Small intestine (tissue), 16 donors: ENCODE measurements at places on chromosomes 6 and 20. TPM values are rescaled to one million over a fixed set of nuclear protein-coding genes. Genes with fewer than 3 reads are reported as not detected.

The POU3F2 gene
- polyA plus RNA-seq, result 0.03 TPM

The CLPSL2 gene
- polyA plus RNA-seq, result not detected

The WFDC5 gene
- not detected for polyA plus RNA-seq

DNA sequence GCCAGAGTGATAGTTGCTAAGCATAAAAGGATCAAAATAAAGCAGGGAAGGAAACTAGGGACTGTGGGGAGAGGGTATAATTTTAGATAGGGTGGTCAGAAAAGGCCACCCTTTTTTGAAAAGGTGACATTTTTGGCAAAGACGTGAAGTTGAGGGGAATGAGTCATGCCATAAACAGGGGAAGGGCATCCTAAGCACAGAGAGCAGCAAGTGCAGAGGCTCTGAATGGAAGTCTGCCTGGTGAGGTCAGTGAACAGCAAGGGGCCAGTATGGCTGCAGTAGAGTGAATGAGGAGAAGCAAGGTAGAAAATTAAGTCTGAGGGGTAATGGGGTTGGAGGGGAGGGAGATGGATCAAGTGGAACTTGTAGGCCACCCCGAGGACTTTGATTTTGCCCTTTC lies 2.4 kb downstream of the KLC4 start:
- peak overlapping the region; percentile 92 for H3K4me3 ChIP-seq
- peak overlapping the region; percentile 96 for H3K27ac ChIP-seq
- H3K27me3 ChIP-seq, result no peaks in the 10 kb centered on the region
- peaks cover 15% of the 10 kb centered on the region for H3K36me3 ChIP-seq
- peak; percentile 14 for DNase-seq

DNA sequence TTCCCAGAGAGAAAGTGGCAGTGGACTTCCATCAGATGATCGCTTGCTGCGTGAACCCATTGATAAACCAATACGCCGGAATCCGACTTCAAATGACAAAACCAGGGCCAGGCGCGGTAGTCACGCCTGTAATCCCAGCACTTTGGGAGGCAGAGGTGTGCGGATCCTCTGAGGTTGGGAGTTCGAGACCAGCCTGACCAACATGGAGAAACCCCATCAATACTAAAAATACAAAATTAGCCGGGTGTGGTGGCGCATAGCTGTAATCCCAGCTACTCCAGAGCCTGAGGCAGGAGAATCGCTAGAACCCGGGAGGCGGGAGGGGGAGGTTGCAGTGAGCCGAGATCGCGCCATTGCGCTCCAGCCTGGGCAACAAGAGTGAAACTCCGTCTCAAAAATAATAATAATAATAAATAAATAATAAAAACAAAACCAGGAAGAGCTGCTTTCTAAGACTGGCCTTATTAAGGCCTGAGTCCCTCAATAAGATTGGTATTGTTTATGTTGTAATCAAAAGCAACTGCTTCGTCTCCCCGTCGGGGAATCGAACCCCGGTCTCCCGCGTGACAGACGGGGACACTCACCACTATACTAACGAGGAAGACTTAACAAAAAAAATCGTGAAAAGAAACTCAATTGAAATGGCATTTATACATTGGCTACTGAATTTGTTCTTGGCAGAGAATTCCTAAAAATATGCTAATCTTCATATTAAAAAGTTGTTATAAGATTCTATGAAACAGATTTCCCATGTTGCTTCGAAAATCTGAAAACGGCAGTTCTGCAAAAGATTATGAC lies 110.2 kb upstream of the ZNF184 start:
- peak; percentile 29 for DNase-seq
- H3K4me1 ChIP-seq, result no peaks in the 10 kb centered on the region
- peaks cover 14% of the 10 kb centered on the region for H3K27me3 ChIP-seq
- H3K27ac ChIP-seq, result no peak overlapping the region
- H3K4me3 ChIP-seq, result no peak overlapping the region

- no peak overlapping the region for H3K27ac ChIP-seq
- DNase-seq, result no peak
- H3K36me3 ChIP-seq, result no peaks in the 10 kb centered on the region
- H3K27me3 ChIP-seq, result no peaks in the 10 kb centered on the region
- no peak overlapping the region for H3K4me3 ChIP-seq
Observed at GRCh38 chr6:139764498-139764986, 390.1 kb upstream of the CITED2 start.

GRCh38 chr20:62815066-62815991 lies 1.5 kb upstream of the COL9A3 start:
- H3K27me3 ChIP-seq, result peaks cover 8% of the 10 kb centered on the region
- DNase-seq, result peak; percentile 47
- peaks cover 16% of the 10 kb centered on the region for H3K36me3 ChIP-seq

GRCh38 chr6:53979468-53980067 lies 131.7 kb upstream of the MLIP start:
- no peak overlapping the region for H3K27ac ChIP-seq
- H3K27me3 ChIP-seq, result no peaks in the 10 kb centered on the region
- H3K4me1 ChIP-seq, result no peaks in the 10 kb centered on the region
- H3K4me3 ChIP-seq, result no peak overlapping the region
- no peaks in the 10 kb centered on the region for H3K36me3 ChIP-seq
- DNase-seq, result peak; percentile 35

GRCh38 chr6:4352731-4353130 lies 217.4 kb upstream of the ECI2 start:
- H3K36me3 ChIP-seq, result no peaks in the 10 kb centered on the region
- no peaks in the 10 kb centered on the region for H3K27me3 ChIP-seq

GRCh38 chr6:170034294-170034693 lies 256.6 kb downstream of the DLL1 start:
- H3K27me3 ChIP-seq, result no peaks in the 10 kb centered on the region
- H3K4me1 ChIP-seq, result no peaks in the 10 kb centered on the region
- DNase-seq, result no peak
- H3K27ac ChIP-seq, result no peak overlapping the region
- H3K4me3 ChIP-seq, result no peak overlapping the region

DNA sequence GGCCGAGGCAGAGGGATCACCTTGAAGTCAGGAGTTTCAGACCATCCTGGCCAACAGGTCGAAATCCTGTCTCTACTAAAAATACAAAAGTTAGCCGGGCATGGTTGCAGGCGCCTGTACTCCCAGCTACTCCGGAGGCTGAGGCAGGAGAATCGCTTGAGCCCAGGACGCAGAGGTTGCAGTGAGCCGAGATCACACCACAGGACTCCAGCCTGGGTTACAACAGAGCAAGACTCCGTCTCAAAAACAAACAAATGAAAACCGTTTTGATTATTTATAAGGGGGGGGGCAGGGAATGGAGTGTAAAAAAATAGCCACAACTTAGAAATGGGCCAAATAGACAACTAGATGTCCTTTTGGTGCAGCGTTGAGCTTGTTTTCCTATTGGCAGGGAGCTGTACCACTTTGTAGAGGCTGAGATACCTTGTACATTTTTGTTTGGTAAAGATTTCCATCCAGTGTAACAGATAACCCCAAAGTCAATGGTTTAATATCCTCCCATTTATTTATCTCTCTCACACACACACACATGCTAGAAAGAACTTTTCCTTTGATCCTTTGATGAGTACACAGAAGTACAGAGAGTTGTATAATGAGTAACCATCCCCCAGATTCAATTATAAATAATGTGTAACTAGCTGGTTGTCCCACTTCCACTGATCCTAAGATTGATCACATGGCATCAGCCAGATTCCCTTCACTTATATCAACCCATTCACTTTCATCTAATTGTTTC lies 477.5 kb downstream of the PRKN start:
- no peak overlapping the region for H3K27ac ChIP-seq
- H3K36me3 ChIP-seq, result no peaks in the 10 kb centered on the region
- H3K4me3 ChIP-seq, result no peak overlapping the region
- H3K4me1 ChIP-seq, result no peaks in the 10 kb centered on the region
